ENCODE measurements at places on chromosomes 1 and 21. TPM values are rescaled to one million over a fixed set of nuclear protein-coding genes. Genes with fewer than 3 reads are reported as not detected.

SLC30A10 gene
- 0.32 TPM for total RNA-seq

CFHR3 gene
- not detected for total RNA-seq

RHD gene
- not detected for total RNA-seq

KRTAP10-4 gene
- total RNA-seq: not detected

PLCH2 gene
- 0.16 TPM for total RNA-seq

EFCAB7 gene
- 15.6 TPM for total RNA-seq

PTAFR gene
- under 0.01 TPM for total RNA-seq

ADORA3 gene
- 0.16 TPM for total RNA-seq

CPLANE2 gene
- 11.5 TPM for total RNA-seq

HSF2BP gene
- 0.77 TPM for total RNA-seq

GON4L gene
- 24.1 TPM for total RNA-seq

TLR5 gene
- total RNA-seq: not detected

RABGGTB gene
- 50.3 TPM for total RNA-seq

UBXN10 gene
- not detected for total RNA-seq

FLG2 gene
- total RNA-seq: under 0.01 TPM

SSU72 gene
- 43.0 TPM for total RNA-seq

CFHR5 gene
- not detected for total RNA-seq

DDI2 gene
- 8.0 TPM for total RNA-seq

SPRR2G gene
- not detected for total RNA-seq

VCAM1 gene
- 20.8 TPM for total RNA-seq

RNU5D-1 gene
- total RNA-seq: not detected

LCE3E gene
- total RNA-seq: not detected

TARDBP gene
- total RNA-seq: 73.2 TPM

TSSK3 gene
- total RNA-seq: 0.86 TPM

SLC1A7 gene
- total RNA-seq: 2.4 TPM

EXOSC10 gene
- 32.9 TPM for total RNA-seq

AGT gene
- 5.7 TPM for total RNA-seq

PLPP3 gene
- total RNA-seq: 435 TPM

KPRP gene
- total RNA-seq: not detected

KDF1 gene
- total RNA-seq: 0.09 TPM

FMN2 gene
- not detected for total RNA-seq

PKLR gene
- 0.16 TPM for total RNA-seq

TSPEAR gene
- total RNA-seq: not detected

PGBD5 gene
- 2.2 TPM for total RNA-seq

HCRTR1 gene
- total RNA-seq: not detected

CLDN14 gene
- not detected for total RNA-seq

KIAA0040 gene
- under 0.01 TPM for total RNA-seq

LENEP gene
- total RNA-seq: not detected

RIMS3 gene
- 0.17 TPM for total RNA-seq

CD53 gene
- not detected for total RNA-seq

CELA2B gene
- total RNA-seq: not detected

OPN3 gene
- total RNA-seq: 5.3 TPM

PAQR6 gene
- 0.60 TPM for total RNA-seq

TRPM2 gene
- total RNA-seq: under 0.01 TPM

CDA gene
- total RNA-seq: not detected

LINGO4 gene
- total RNA-seq: not detected

TMEM200B gene
- 16.5 TPM for total RNA-seq

KRTAP12-2 gene
- not detected for total RNA-seq

NBPF4 gene
- not detected for total RNA-seq

CD101 gene
- total RNA-seq: 0.60 TPM

FCRLA gene
- 0.86 TPM for total RNA-seq

ELAVL4 gene
- not detected for total RNA-seq

ZNF669 gene
- 7.5 TPM for total RNA-seq

SV2A gene
- total RNA-seq: 16.0 TPM

FCGR3B gene
- not detected for total RNA-seq

NCF2 gene
- 0.16 TPM for total RNA-seq

OVAAL gene
- not detected for total RNA-seq
